ENCODE measurements at places on chromosomes 2 and 18.

- no peak for DNase-seq
Observed at GRCh38 chr2:179129574-179130238, 79.8 kb upstream of the CCDC141 start.

- DNase-seq: no peak
Observed at GRCh38 chr2:38171208-38171855, 95.4 kb upstream of the CYP1B1 start.

GRCh38 chr2:241774419-241775222 lies 2.0 kb upstream of the GAL3ST2 start:
- peak; percentile 49 for DNase-seq

GRCh38 chr2:103667335-103667884 lies 905.6 kb downstream of the TMEM182 start:
- no peak for DNase-seq

- DNase-seq: no peak
Observed at GRCh38 chr2:172806493-172806892, 70.8 kb downstream of the RAPGEF4 start.

- DNase-seq: peak; percentile 93
Observed at GRCh38 chr2:73214120-73215035, at the start of gene SMYD5. SMYD5 (plus strand) TSS chr2:73214245; CDS start chr2:73214267, 22 bp downstream.

DNA sequence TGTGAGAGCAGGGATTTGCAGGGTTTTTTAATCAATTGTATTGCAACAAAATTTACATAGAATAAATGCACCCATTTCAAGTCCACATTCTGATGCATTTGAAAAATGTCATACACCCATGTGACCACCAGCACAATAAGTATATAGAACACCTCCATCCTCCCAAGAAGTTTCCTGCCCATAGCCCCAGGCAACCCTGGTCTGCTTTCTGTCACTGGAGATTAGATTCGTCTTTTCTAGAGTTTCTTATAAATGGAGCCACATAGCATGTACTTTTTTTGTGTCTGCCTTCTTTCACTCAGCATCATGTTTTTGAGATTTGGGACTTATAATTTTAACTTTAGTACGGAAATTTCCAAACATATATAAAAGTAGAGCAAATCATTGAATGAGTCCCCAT lies 127.2 kb upstream of the EPAS1 start:
- DNase-seq: peak; percentile 82

DNA sequence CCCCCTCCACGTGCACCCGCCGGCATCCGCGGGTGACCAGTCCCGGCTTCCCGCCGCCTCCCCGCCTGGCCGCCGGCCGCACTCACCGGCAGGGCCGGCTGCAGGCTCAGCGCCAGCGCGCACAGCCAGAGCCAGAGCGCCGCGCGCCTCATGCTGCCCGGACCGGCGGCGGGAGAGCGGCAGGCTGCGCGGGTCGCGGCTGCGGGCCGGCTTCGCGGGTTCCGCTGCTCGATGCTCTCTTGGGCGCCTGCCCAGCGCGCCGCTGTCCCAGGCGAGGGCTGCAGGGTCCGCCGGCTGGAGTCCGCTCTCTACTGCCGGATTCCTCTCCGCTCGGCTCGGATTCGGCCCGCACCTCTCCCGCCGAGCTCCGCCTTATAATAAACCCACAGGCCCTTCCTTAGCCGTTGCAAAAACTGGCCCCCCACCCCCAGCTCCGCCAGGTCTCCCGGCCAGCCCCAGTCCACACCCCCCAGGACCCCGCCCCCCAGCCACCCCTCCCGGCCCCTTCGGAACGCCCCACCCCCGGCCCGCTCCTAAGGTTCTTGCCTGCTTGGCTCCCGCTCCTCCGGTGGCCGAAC lies at the start of gene SDC1:
TSS of gene SDC1 (minus strand) at position 415 of the 578 bp plus-strand sequence. CDS start at position 152, 263 bp downstream.
- DNase-seq: peak; percentile 86

DNA sequence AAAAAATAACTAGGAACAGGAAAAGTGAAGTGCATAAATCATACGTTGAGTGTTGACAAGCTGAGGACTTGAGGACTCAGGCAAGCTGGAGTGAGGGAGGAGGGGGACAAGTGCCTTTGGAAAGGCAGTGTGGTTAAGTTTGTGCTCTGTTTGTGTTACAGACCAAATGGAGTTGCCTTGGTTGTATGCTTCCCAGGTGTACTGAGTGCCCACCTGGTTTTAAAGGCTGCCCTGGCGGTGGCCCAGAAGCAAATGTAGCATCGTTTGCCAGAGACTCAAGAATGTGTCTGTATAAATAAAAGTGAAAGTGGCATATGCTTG lies 240.9 kb downstream of the PRKCE start:
- DNase-seq: no peak

GRCh38 chr2:138329162-138329561 lies 172.4 kb upstream of the SPOPL start:
- no peak for DNase-seq

DNA sequence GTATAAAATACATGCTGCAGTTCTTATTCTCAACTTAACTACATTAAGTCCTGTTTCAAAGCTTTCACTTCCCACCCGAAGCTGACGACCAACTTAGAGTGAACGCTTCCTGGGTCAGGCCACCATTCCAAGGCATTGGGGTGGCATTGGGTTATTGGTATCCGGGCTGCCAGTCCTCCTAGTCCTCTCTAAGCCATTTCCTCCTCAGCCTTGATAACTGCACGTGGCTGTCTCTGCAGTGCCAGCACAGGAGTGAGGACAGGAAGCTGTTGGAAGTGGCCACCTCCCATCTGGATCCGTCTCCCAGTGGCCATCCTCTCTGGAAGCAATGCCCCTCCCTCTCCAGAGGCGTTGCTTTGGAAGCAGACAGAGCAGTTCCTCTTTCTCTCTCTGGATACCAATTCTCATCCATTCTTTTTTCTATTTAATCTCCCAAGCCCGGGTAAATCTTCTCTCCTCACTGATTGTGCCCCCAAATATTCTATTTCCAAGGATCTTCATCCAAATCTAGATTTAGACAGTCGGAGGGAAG lies 354.7 kb downstream of the EIPR1 start:
- no peak for DNase-seq

DNA sequence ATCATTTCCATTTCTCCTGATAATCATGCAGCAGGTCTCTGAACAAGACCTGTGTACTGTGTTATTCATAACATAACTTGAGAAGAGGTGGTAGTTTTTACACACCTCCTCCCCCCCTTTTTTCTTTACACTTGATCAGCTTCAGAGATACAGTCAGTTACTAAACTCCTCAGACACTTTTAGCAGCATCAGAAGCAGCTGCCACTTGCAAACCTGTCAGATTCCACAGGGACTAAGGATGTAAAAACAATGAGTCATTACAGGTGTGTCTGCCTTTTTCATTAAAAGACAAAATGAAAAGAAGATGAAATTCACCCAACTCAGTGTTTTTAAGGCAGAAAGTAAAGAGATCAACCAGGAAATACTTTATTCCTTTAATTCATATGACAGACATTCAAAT lies 254.0 kb downstream of the NRXN1 start:
- no peak for DNase-seq

DNA sequence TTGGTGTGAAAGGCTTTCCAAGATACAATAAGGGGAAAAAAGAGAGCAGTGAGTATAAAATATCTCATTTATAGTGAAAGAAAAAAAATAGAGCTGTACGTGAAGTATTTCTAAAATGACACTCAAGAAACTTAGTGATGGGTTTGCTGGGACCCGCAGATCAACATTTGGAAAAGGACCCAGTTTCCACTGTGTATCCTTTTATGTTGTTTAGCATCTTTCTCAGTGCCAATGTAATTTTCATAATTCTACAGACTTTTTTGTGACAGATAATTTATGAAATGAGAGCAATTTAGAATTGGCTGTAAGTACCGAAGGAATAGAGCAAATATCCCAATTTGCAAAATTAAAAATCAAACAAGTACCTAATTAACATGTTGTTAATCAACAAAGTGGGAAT lies 116.9 kb downstream of the SH3BP4 start:
- no peak for DNase-seq

- DNase-seq: no peak
Observed at GRCh38 chr18:27253571-27253970, 68.5 kb upstream of the CHST9 start.

GRCh38 chr18:63220903-63221302 lies 98.7 kb downstream of the BCL2 start:
- DNase-seq: no peak

GRCh38 chr18:13915391-13915790 lies at the start of gene MC2R:
MC2R (minus strand) TSS chr18:13915536; CDS start chr18:13885518, 30,018 bp downstream.
- DNase-seq: no peak

DNA sequence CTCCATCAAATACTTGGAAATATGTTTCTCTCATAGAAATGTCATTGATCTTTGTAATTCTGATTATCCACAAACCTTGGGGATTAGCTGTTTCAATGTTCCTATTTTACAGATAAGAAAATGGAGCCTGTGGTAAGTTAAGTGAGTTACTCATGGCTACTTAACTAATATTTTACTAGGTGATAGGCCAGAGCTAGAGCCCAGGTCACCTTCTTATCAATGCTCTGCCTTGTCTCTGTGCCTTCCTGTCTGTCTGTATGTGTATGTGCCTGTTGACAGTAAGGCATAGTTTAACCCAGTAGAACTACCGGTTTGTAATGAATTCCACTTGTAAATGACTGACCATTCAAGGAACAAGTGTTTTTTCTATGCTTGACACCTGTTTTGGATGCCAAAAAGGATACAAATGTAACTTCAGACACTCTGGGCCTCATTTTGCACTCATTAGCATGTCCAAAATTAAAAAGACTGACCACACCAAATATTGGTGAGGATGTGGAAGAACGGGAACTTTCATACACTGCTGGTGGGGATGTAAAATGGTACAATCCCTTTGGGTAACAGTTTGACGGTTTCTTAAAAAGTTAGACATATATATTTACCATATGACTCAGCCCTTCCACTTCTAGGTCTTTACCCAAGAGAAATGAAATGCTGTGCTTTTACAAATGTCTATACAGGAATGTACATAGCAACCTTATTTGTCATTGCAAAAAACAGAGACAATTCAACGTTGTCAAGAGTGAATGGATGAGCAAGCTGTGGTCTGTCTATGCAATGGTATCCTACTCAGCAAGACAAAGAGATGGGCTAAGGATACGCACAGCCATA lies 19.6 kb upstream of the IL1A start:
- no peak for DNase-seq

- peak; percentile 96 for DNase-seq
Observed at GRCh38 chr2:65432227-65433190, at the start of gene SPRED2. SPRED2 (minus strand) TSS chr2:65432599; CDS start chr2:65431987, 612 bp downstream.

GRCh38 chr2:149924549-149925213 lies 337.1 kb upstream of the MMADHC start:
- DNase-seq: no peak

- DNase-seq: no peak
Observed at GRCh38 chr2:11977766-11978524, 231.5 kb downstream of the LPIN1 start.

DNA sequence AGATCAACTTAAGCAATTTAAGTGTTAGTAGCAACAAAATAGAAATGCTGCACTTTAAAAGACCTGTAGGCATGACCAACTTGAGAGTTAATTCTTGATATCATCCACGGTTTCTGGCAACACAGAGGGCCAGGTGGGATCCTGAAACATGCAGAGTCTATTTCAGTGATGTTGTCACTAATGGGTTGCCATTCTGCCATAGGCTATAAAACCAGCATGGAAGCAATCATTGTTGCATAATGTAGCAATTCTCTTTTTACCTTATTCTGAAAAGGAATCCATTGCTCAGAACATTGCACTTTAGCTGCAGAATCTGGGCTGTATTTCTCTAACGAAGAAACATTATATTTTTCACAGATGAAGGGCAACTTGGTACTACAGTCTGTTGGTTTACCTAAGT lies 53.9 kb upstream of the CD302 start:
- DNase-seq: no peak

- DNase-seq: peak; percentile 31
Observed at GRCh38 chr2:10246370-10246769, 56.3 kb upstream of the HPCAL1 start.

GRCh38 chr2:106342831-106343251 lies 125.4 kb downstream of the RGPD3 start:
- no peak for DNase-seq

DNA sequence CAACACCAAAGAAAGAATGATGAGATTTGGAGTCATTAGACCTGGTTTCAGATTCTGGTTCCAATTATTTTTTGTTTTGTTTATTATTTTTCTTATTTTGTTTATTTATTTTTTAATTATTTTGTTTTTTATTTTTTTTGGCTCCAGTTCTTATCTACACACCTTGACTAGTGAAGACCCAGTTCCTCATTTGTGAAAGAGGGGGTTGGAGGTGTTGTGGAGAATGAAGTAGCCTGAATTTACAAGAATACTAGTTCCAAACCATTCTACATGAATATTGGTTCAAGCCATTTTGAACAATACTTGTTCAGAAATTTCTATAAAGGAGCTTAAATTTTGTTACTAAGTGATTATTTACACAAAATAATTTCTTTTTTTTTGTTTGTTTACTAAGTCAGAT lies 6.9 kb upstream of the KCNJ13 start:
- DNase-seq: no peak

GRCh38 chr2:205657579-205657978 lies 24.7 kb upstream of the NRP2 start:
- no peak for DNase-seq

DNA sequence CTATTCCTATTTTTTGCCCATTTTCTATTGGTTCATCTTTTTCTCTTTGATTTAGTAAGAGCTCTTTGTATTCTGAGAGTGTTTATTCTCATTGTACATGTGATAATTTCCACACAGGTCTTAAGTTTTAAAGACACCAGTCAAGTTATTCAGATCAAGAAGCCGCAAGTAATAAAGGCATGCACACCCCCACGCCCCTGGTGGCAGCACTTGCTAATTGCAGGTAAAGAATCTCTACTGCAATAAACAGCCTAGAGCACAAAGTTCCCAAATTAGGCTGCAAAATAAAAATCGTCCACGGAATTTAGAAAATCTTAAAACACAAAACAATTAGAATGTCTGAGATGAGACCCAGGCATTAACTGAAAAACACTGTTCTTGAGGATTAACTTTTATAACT lies 45.2 kb downstream of the ST3GAL5 start:
- no peak for DNase-seq

GRCh38 chr18:22363867-22364463 lies 53.8 kb downstream of the CTAGE1 start:
- DNase-seq: no peak

DNA sequence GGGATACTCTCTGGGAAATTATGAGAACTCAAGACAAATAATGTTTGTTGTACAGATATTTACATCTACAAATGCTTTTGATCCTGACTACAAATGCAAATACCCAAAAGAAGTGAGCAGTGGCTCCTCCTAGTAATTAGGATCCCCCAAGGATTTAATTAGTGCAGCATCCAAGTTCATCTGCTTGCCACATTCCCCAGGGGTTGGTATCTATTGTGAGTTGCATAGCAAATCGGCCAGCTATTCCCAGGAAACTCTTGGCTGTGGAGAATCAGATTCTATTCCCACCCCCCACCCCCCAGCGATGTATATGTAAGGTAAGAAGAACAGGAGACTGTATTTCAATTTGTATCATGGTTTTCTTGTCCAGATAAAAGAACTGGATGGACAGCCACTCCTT lies 725.1 kb upstream of the CDH7 start:
- no peak for DNase-seq

Measured in islet precursor cell (in vitro differentiated cells).